Right ventricle myocardium inferior (tissue), 1 donor: ENCODE measurements at places on chromosomes 3 and 15. TPM values are rescaled to one million over a fixed set of nuclear protein-coding genes. Genes with fewer than 3 reads are reported as not detected.

DNA sequence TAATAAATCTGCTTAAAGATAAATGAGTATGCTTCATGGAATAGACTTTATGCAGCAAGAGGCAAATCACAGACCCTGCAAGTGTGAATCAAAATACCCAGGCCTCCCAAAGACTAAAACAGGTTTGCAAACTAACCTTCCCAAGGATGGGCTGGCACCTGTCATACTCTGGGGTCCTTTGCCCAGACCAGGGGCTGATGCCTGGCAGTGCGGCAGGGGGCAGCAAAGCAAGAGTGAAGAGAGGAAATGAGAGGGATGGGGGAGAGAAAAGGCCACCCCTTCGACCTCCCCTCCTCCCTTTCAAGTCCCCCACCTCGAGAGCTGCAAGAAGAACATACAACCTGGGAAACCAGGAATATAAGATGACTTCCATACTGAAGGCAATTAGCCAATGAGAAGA lies 31.8 kb downstream of the XXYLT1 start:
- DNase-seq, result no peak

- no peak for DNase-seq
These were observed 51.9 kb downstream of the WWTR1 start for GRCh38 chr3:149605902-149606301.

- DNase-seq, result no peak
These were observed 894.9 kb downstream of the DIPK2A start for GRCh38 chr3:144866476-144866875.

DNA sequence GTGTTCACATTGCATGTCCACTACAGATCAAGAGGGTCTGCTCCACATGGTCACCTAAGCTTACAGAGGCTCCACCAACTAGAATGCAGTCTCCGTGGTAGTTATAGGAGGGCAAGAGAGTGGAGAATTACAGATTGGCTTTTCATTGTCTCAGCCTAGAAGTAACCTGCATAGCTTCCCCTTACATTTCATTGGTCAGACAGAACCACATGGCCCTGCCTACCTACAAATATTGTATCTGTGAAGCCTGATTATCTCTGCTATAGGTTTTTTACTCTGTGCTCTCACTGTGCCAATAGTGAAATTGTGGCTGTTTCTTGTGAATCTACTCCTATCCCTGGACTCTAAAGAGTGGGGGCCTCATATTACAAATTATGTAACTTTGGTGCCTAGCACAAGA lies 2.5 kb upstream of the TLNRD1 start:
- no peak for DNase-seq

- no peak for DNase-seq
These were observed 14.8 kb downstream of the ARNT2 start for GRCh38 chr15:80418892-80419537.

DNA sequence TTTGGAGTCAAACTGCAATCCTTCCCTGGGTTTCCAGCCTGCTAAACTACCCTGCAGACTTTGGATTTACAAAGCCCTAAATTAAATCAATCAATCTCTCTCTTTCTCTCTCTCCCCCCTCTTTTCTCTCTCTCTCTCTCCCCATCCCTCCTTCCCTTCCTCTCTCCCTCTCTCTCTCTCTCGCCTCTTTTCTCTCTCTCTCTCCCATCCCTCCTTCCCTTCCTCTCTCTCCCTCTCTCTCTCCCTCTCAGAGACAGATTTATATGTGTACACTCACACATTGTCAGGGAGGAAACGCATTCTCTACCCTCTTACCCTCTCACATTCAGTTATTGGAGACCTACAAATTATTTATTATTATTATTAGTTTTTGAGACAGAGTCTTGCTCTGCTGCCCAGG lies 47.0 kb downstream of the GRK7 start:
- DNase-seq, result no peak

- DNase-seq, result no peak
These were observed 96.5 kb upstream of the PRICKLE2 start for GRCh38 chr3:64321747-64322146.

- no peak for DNase-seq
These were observed 12.9 kb downstream of the DZIP3 start for GRCh38 chr3:108602249-108602934.

DNA sequence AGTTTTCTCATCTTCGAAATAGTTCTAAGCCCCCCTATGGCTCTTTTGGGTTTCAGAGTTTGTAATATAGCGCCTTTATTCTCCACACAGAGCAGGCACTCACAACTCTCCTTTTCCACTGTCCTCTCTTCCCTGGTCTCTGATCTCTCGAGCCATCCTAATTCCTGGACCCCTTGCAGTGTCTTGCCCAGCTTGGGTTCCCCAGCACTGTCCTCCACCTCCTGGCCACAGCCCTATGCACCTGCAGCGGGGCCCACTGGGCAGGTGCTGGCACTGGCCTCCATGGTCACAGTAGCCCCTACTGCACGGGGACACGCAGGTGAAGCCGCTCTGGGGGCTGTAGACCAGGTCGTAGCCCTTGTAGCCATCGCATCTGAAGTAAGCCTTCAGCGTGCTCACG lies 27.9 kb downstream of the MUC20 start:
- no peak for DNase-seq

DNA sequence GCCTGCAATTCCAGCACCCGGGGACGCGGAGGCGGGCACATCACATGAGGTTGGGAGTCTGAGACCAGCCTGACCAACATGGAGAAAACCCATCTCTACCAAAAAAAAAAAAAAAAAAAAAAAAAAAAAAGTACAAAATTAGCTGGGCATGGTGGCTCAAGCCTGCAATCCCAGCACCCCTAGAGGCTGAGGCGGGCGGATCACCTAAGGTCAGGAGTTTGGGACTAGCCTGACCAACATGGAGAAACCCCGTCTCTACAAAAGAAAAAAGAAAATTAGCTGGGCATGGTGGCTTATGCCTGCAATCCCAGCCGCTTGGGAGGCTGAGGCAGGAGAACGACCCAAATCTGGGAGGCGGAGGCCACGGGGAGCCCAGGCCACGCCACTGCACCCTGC lies 7.5 kb upstream of the FAN1 start:
- no peak for DNase-seq

- no peak for DNase-seq
These were observed 40.5 kb upstream of the LDHAL6B start for GRCh38 chr15:59166166-59166565.

GRCh38 chr3:169144731-169145130 lies 518.8 kb downstream of the MECOM start:
- no peak for DNase-seq

- DNase-seq, result no peak
These were observed 160.8 kb downstream of the FBLN2 start for GRCh38 chr3:13709706-13710105.

DNA sequence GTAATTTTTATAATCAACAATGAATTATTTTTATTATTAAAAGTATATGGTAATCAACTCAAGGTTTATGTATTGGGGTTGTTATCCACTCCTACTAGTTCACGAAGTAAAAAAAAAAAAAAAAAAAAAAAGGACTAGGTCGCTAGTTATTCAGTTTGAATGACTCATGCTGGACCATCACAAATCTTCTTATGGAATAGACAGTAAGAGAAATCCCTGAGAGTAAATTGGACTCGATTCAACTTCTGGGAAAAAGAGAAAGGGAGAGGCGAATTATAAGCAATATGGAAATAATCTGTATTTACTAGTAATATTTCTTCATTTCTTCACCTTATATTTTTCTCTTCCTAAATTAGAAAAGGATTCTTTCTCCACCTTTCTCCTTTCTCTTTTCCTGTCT lies 2.0 kb downstream of the MYEF2 start:
- DNase-seq, result no peak

DNA sequence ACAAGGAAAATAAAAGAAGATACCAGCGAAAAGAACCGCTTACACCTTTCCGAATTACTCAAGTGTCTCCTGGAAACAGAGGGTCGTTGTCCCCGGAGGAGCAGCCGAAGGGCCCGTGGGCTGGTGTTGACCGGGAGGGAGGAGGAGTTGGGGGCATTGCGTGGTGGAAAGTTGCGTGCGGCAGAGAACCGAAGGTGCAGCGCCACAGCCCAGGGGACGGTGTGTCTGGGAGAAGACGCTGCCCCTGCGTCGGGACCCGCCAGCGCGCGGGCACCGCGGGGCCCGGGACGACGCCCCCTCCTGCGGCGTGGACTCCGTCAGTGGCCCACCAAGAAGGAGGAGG lies 325 bp downstream of the ALCAM start:
- DNase-seq, result peak; percentile 69

DNA sequence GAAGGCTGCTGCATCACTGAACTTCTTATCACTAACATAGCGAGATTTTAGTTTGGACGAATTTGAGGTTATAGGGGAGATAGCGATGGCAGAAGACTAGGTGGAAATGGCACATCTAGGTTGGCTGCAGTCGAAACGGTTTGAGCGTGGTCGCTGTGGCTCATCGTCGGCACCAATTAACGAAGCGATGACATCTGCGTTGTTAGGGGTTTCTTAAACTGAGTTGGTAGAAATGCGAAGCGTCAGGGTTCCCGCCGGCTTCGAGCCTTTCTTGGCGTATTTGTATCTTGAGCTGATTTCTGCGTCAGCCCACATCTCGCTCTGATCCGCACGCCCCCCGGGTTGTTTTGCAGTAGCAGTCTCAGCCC lies 319 bp downstream of the LNP1 start:
- peak; percentile 61 for DNase-seq

- DNase-seq, result no peak
These were observed 156.7 kb downstream of the DIPK2A start for GRCh38 chr3:144128108-144128892.

DNA sequence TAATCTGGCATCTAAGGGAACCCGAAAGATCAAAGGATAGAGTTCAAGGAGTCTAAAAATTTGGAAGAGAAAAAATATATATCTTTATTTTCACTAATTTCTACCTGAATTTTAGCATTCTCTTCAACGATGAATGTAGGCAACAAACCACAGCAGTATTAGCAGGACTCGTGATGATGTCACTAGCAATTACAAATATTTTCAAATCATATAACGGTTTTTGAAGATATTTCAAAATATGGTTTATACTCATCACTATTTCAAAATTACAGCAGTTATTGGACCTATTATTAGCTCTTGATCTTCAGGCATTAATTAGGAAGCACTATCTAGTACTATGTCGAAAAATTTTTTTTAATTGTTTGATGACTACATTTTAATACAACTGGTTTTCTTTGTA lies 27.0 kb upstream of the ANKDD1A start:
- DNase-seq, result no peak

DNA sequence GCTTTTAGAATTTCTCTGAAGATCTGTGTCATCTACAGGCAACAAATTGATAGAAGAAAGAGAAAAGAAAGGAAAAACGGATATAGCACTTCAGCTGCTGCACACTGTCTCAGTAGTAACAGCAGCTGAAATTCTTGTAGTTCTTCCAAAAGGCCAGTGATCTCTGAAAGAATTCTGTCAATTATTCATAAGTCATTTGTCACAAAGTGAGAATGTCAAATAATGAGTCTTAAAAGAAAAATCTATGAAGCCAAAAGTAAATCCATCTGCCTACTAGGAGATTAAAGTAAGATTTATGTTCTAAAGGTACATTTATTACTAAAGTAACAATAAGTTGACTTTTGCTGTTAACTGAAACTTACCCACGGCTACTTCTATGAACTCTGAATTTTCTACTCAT lies 24.6 kb downstream of the IFT80 start:
- DNase-seq, result no peak

GRCh38 chr3:134794950-134795745 lies at the start of gene EPHB1:
TSS of gene EPHB1 (plus strand) at chr3:134795260.
- peak; percentile 84 for DNase-seq

RARRES1 gene
- total RNA-seq, result 22.3 TPM

ADAMTS17 gene
- 1.4 TPM for total RNA-seq

DUOX2 gene
- 0.08 TPM for total RNA-seq

SLC6A11 gene
- not detected for total RNA-seq
